ENCODE measurements at places on chromosomes 5 and 9. TPM values are rescaled to one million over a fixed set of nuclear protein-coding genes. Genes with fewer than 3 reads are reported as not detected.

Gene ZNF883
- polyA plus RNA-seq: 0.68 TPM

GRCh38 chr5:132466433-132467286 is 23.9 kb downstream of the IRF1 start:
- no peak for DNase-seq

DNA sequence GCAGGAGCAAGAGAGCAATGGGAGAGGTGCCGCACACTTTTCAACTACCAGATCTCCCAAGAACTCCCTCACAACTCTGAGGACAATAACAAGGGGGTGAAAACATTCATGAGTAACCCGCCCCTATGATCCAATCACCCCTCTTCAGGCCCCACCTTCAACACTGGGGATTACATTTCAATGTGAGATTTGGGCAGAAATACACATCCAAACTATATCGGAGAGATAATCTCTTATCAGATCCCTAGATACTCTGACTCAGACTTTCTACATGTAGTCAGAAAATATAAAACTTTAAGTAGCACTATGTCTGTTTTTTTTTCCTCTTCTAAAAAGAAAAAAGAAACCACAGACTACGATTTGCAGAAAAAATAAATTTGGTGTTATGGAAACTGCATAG is 1595.9 kb upstream of the NUDT12 start:
- no peak for DNase-seq

DNA sequence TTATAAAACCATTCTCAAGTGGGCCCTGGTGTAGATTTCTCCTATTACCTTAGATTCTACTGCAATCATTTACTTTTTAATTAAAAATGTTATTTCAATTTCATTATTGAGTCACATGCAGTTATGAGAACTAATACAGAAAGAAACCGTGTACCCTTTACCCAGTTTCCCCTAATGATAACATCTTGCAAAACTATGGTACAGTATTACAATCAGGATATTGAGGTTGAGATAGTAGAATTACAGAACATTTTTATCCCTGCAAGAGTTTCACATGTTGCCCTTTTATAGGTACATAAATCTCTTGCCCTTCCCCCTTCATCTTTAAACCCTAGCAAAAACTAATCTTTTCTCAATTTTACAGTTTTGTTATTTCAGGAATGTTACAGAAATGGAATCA is 11.0 kb upstream of the OMD start:
- DNase-seq: no peak

GRCh38 chr5:61965069-61965468 is 340.9 kb upstream of the KIF2A start:
- DNase-seq: no peak

DNA sequence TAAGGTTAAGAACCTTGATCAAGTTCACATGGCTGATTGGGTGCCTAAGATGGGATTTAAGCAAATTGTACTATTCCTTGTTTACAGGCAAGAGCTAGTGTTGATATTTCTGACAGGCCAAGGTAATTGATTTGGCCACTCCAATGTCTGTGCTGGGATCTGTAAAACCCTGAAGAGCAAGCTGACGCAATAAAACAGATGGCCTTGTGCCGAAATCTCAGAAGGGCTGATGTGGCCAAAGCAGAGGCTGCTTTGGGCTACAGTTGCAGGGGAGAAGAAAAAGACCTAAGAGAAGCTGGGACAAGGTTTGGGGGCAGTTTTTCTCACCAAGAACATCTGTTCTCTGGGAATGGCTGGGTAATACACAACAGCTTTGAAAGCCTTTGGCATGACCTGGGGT is 463.2 kb upstream of the ZNF608 start:
- no peak for DNase-seq

DNA sequence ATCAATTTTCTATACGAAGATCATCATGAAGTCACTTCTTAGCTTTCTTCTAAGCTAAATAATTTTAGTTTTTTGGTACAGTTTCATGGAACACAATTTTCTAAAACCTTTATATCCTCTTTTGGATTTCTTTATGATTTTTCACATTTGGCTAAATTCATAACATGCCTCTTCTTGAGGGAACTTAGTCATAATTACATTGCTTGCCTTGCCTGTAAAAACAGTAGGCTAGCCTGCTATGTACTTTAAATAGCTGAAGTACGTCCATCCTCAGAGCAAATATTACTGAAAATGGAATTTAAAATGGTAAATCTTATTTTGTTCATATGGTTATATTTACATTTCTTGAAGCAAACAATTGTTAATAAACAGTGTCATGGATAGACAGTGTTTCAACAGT is 225.0 kb downstream of the VPS13A start:
- no peak for DNase-seq

DNA sequence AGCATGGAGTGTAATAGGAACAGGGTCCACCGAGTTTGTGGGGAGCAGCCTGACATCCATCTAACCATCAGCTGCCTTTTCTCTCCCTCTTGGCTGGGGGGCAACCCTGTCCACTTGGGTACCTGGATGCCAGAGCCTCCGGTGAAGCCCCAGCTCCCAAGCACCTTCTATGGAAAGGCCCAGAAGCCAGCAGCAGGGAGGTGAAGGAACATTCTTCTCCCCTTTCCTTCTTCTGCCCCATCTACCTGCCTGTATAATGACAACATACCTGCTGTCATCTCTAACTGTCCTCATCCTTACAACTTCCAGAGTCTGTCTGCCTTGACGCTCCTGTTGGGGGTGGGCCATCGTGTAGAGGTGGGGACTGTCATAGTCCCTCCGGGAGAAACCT is 33.1 kb downstream of the THBS4 start:
- no peak for DNase-seq

- peak; percentile 80 for DNase-seq
Observed at GRCh38 chr9:22446589-22446949, at the start of gene DMRTA1. TSS of gene DMRTA1 (plus strand) at chr9:22446824. CDS start at chr9:22447066, 242 bp downstream.

DNA sequence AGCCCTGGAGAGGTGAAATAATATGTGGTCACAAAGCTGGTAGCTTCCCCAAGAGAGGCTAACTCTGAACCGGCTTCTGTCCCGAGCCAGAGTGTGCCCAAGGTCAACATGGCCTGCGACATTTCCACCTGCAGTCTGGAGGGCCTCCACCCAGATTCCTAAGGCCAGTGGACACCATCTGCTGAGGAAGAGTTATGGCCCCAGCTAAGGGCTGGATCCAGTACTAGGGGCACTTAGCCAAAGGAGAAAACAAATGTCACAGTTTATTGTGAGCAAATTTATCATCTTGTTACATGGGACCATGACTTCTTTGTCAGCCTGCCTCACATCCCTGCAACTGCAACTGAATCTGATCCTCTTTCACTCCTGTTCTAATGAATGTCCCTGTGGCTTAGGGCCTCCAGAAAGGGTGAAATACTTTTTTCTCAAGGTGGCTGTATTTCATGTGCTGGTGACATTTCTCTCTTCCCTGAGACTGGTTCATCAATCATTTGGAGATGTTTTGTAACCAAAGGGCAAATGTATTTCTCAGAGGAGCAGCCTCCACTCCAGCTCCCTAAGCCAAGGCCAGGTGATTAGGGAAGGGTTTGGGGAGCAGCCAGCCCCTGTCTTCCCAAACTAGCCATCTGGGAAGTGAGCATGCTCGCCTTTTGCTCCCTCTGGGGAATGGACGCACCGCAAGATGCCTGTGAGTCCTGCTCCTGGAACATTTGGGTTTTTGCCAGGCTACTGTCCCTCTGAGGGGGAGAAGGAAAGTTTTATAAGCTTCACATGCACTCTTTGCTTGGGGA is 148.3 kb downstream of the CMYA5 start:
- DNase-seq: no peak

DNA sequence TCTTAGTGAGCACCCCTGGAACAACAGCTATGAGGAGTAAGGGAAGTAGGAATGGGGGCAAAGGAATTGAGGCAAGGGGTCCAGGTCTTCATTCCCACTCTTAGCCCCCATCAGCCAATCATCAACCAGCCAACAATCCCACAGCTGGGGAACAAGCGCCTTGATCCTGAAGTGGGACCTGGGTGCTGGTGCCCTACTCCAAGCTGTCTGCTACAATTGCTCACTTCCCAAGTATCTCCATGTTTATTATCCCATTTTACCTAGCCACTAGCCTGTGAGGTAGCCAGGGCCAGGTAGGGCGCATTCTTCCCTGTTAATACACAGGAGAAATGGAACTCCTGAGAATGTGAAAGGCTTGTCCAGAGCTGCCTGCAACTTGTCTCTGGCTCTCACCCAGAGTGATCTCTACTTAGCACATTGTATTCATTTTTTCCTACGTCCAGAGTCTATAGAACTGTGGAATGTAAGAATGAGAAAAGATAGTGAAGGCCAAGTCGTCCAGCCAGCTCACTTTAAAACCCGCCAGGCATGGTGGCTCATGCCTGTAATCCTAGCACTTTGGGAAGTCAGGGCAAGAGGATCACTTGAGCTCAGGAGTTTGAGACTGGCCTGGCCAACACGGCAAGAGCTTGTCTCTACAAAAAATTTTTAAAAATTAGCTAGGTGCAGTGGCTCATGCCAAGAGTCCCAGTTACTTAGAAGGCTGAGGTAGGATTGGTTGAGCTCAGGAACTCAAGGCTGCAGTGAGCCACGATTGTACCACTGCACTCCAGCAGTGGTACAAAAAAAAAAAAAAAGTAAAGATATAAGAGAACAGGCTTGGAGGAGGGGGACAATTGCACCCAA is 6.2 kb upstream of the DNAJC18 start:
- no peak for DNase-seq

DNA sequence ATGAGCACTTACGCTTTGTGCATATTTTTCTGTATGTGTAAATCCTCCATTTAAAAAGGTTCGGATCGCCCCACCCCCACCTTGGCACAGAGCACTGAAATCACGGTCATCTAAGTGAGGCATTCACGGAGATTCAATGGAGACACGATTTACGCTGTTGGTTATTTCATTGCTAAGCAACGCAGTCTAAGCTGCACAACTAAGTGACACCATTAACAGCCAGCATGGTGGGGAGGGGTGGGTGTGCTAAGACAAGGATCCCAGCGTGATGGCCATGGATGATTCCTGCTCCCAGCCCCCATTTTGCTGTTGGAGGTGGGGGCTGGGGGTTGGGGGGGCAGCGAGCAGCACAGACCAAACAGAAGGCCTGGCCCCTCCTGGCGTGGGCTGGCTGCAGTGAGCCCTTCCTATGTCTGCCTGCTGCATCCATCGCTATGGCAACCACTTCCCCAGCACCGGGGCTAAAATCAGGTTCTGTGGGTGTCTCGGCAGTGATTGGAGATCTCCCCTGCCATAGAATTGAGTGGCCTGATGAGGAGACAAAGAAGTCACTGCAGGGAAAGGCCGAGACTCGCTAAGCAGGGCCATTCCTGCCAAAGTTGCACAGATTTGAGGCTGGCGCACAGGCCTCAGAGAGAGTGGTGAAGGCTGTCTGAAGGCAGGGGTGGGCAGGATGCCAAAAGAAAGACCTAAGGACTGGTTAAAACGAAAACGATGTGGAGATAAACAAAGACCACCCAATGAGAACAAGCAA is 14.3 kb upstream of the MARCHF6 start:
- no peak for DNase-seq

Gene SPATA31C1
- polyA plus RNA-seq: not detected

- DNase-seq: no peak
Observed at GRCh38 chr5:15282611-15283010, 217.4 kb upstream of the FBXL7 start.

GRCh38 chr5:80781356-80781755 is 126.6 kb upstream of the DHFR start:
- DNase-seq: no peak

DNA sequence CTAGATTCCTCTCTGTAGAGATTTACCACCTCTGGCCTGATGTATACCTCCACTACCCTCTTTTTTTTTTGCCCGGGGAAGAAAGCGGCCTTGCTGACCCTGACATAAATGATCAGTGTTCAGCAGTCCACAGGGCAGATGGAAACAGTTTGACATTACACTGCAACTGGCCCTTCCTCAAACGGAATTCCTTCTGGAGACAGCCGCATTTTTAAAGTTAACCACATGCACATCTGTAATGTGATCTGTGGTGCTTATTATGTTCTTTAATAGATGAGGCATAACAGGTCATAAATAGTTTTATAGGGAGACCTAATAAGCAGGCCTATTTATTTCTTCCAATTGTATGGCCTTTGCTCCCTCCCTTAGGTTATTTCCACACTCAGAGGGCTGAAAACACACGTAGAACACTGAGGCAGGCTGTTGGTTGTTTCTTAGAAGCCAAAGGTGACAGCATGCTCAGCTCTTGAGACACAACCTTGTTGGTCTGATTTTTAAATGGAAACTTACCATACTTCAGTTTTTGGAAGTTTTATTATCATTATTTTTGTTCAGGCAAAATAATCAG is 84.0 kb upstream of the APC start:
- no peak for DNase-seq

- no peak for DNase-seq
Observed at GRCh38 chr5:164671640-164672039, 1166.2 kb downstream of the MAT2B start.

GRCh38 chr5:160357394-160357793 is 13.0 kb downstream of the C1QTNF2 start:
- no peak for DNase-seq

Gene C9
- not detected for polyA plus RNA-seq

DNA sequence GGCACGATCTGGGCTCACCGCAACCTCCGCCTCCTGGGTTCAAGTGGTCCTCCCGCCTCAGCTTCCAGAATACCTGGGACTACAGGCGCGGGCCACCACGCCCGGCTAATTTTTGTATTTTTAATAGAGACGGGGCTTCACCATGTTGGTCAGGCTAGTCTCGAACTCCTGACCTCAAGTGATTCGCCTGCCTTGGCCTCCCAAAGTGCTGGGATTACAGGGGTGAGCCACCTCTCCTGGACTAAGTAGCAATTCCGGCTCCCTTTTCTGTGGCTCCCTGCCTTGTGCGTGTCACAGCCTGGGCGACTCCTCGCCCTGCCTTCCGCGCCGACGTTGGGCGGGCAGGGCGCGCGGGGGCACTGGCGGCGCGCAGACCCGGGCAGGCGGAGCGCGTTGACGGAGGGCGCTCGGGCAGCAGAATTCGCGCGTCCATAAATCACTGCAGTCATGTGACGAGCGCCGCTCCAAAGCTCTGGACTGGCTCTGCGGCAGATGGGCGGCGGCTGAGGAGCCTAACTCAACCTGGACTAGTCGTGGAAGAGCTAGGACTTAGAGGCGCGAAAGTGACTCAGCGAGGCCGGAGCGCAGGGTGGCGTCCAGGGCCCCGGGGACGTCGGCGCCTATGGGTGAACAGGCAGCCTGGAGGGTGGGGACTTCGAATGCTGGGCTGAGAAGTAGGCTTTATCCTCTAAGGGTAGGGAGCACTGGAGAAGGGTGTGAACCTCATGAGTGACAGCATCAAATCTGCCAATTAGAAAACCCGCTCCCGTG is 1.4 kb upstream of the CIZ1 start:
- peak; percentile 75 for DNase-seq

- no peak for DNase-seq
Observed at GRCh38 chr9:84647699-84648098, 21.8 kb upstream of the NTRK2 start.

Gene KIF24
- polyA plus RNA-seq: 0.29 TPM

Gene GMCL2
- polyA plus RNA-seq: not detected
